ENCODE measurements at places on chromosomes 2 and 18.

DNA sequence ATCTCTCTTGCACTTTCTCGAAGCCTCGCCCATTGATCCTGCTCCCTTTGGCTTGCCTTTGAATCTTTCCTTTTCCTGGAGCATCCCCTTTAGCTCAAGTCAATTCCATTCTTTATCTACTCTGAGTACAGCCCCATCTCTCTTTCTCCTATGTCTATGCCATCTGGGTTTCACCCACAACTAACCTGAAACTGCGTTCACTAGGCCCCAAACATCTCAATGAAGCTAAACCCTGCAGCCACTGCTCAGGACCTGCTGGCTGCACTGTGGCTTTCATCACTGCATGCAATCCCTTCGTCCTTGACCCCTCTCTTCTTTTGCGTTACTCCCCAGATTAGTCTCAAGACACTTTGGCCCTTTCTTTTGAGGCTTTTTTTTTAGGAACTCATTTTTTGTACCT, 81.6 kb upstream of the CYRIA start:
- DNase-seq, result no peak

DNA sequence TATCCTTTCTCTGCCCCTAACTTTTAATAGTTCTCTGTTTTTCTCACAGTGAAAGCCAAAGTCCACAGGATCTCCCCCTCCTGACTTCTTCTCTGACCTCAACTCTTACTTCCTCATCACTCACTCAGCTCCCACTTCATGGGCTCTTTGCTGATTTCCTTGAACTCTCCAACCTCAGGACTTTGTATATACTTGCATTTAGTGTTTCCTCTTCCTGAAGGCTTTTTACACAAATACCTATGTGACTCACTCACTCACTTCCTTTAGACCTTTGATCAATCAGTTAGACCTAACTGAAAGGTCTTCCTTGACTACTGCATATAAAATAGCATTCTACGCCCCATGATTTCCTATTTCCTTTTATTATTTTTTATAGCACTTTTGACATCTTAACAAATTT, 233.1 kb upstream of the MEX3C start:
- DNase-seq, result no peak

DNA sequence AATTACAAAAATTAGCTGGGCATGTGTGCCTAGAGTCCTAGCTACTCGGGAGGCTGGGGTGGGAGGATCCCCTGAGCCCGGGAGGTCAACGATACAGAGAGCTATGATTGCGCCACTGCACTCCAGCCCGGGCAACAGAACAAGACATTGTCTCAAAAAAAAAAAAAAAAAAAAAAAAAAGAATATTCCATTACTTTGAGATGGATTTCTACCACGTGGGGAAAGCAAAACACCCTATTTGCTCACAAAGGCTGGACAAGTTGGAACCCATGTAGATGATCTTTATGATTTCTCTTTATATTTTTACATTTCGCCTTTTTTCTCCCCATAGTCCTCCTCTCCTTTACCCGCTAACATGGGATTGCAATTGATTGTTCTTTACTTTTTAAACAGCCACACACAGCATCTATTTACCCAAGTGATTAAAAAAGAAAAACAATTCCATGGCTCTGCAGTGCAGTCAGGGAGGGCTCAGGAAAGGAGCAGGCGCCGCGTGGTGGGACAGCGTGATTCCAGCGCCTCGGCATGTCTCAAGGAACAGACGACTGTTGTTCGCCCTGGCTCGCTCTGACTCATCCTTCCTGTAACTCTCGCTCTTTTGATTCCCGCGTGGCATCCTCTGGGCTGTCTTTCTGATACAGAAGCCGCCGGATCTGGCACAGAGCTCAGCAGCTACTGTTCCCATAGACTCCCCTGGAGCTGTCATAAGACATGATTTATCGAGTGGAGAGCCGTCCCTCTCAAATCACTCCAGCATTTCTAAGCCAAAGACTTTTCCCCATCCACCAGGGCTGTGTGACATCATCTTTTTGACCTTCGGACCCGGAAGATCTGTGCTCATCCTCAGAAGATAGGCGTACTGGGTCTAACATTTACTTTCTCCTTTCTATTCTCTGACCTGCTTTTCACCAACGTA, 230.4 kb upstream of the AGAP1 start:
- DNase-seq, result no peak

DNA sequence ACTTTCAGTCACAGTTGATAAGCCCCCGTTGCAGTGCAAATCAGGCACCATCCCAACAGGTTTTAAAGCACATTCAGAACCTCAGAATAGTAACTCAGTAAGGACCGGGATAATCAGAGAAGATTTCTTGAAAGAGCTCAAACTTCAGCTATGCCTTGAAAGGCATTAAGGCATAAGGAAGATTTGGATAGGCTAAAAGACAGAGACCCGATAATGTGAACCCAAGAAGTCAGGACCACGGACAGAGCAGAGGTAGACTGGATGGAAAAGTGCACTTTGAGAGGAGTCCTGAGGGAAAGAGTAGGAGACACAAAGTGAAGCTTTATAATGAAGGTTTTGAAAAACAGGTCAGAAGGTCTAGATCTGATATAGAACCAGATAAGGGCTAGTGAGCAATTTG, 36.9 kb upstream of the KLF7 start:
- DNase-seq, result no peak

DNA sequence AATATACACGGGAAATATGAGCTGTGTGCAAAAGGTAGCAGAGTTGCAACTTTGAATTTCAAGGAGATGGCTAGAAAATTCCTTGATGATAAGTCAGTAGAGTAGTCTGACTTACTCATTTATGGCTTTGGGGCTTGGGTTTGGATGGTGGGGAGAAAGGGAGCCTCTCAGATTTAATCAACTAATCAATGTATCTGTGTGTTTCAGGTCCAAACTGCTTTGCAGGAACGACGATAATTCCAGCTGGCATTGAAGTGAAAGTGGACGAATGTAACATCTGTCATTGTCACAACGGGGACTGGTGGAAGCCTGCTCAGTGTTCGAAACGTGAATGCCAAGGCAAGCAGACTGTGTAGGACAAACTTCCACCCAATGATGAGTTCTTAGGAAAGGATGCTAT, 164.6 kb downstream of the VWC2L start:
- DNase-seq, result no peak

All from NCI-H345 (cell line).